ENCODE measurements at places on chromosomes 6 and 20.

DNA sequence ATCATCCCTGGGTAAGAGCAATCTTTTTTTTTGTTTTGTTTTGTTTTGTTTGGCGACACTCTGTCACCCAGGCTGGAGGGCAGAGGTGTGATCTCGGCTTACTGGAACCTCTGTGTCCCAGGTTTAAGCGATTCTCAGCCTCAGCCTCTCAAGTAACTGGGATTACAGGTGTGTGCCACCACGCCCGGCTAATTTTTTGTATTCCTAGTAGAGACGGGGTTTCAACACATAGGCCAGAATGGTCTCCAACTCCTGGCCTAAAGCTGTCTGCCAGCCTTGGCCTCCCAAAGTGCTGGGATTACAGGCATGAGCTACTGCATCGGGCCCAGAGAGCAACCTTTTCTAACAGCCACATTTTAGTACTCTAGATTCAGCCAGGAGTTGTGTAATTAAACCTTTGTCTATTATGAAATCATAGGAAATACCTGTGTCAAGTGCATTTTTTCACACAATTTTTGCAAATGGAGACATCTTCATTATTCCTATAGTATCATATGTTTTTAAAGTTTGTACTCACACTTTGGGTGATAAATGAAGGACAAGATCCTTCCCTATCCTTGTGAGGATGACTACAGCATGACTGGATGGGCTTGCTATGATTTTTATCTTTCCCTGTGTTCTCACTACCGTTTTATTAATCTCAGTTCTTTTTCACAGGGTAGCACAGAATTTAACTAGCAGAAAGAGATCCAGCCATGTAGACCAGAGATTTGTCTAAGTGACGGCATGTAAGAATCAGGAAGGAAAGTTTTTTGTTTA lies 82.6 kb downstream of the OR2B2 start:
- DNase-seq: no peak

- DNase-seq: no peak
These were observed 18.9 kb downstream of the NPEPL1 start for GRCh38 chr20:58711266-58712051.

- no peak for DNase-seq
These were observed 289.4 kb upstream of the SASH1 start for GRCh38 chr6:148053209-148053608.

- no peak for DNase-seq
These were observed 969.1 kb downstream of the KIF16B start for GRCh38 chr20:15603978-15604805.

GRCh38 chr20:44034451-44034850 lies 119.8 kb downstream of the TOX2 start:
- DNase-seq: no peak

- no peak for DNase-seq
These were observed 527.9 kb downstream of the DHX35 start for GRCh38 chr20:39489986-39490560.

- peak; percentile 86 for DNase-seq
These were observed 61.2 kb upstream of the SIRPG start for GRCh38 chr20:1718604-1719384.

DNA sequence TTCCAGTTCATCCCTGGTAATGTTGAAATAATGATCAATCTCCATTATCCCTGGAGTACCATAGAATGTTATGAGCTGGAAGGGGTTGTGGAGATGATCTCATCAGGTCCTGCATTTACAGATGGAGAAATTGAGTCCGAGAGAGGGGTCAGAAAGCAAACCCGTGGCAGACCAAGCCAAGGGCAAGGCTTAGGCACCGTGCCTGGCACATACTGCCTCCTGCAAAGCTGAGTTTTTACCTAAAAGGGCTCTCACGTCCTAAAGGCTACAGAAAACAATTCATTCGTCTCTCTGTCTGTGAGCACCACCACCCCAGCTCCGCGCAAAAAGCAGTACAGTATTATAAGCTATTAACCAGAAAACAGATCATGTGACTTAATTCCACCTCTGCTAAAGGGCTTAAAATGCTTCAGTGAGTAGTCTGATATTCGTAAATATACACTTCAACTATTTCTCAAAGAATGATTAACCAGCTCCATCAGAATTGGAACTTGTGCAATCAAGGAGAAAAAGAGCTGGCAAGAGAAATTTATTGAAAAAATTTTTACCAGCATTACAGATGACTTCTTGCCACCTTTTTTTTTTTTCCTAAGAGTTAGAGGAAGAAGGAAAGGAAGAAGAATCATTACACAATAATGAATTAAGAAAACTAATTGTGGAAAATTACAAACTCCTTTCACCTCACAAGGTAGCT lies 3.4 kb upstream of the PARD6B start:
- DNase-seq: no peak

- DNase-seq: no peak
These were observed 129.7 kb downstream of the RALGAPA2 start for GRCh38 chr20:20582734-20583133.

DNA sequence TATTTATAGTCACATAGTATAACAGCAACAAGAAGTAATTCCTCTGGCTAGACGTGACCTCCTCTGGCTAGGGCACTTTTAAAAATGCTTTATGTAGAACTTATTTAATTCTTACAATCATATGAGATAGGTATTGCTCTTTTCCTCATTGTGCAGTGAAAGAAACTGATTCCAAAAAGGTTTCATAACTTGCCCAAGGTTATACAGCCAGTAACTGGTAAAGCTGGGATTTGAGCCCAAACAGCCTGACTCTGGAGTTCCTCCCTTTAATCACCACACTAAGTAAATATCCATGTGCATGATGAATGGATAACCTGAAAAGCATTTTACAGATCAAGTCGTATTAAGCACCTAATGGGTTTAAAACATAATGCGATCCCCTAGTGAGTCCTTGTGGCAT lies 214.6 kb downstream of the PRL start:
- DNase-seq: peak; percentile 55

GRCh38 chr6:13259393-13259792 lies 68.9 kb downstream of the TBC1D7 start:
- no peak for DNase-seq

GRCh38 chr20:50379991-50380696 lies 130.0 kb upstream of the PTPN1 start:
- DNase-seq: no peak

DNA sequence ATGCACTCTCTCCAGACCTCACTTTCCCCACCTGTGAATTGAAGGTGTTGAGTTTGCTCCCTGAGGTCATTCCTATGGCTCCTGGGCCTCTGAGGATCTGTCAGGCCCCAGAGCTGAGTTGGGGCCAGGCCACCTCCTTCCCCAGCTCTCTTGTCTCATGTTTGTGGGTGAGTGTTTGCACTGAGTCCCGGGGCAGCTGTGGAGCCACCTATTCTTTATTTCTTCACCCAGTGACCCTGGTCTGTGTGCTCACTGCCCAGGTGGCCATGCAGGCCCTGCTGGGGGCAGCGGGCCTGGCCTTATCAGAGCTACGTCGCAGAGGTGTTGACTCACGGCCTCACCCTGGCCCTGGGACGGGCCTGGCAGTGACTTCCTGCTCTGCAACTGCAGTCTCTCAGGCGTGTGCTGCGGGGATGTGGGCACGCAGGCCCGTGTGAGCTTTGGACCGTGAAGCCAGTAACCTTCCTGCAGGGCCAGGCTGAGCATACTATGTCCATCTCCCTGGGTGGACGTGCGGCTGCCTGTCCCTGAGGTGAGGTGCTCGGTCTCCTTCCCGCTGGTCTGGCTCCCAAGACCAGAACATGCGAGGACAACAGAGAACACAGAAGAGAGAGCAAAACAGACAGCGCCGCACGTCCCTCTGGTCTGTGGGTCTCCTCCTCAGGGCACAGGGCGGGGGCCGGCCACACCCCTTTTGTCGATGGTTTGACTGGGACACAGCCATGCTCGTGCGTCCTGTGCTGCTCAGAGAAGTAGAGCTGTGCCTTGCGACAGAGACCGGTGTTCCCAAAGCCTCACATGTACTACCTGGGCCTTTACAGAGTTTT lies 12.1 kb downstream of the TMEM181 start:
- no peak for DNase-seq

Measured in astrocyte (in vitro differentiated cells and primary cell).